T-helper 2 cell treated with Interferon-gamma antibody and Interleukin-4, amounts not matched to agents 5 μg/mL and 100 μg/mL, for 36 hours (primary cell): ENCODE measurements at places on chromosomes 3 and 15.

GRCh38 chr3:17094551-17094950 lies 209.8 kb downstream of the PLCL2 start:
- DNase-seq: no peak

GRCh38 chr15:83115831-83116565 lies 8.6 kb downstream of the TM6SF1 start:
- no peak for DNase-seq

DNA sequence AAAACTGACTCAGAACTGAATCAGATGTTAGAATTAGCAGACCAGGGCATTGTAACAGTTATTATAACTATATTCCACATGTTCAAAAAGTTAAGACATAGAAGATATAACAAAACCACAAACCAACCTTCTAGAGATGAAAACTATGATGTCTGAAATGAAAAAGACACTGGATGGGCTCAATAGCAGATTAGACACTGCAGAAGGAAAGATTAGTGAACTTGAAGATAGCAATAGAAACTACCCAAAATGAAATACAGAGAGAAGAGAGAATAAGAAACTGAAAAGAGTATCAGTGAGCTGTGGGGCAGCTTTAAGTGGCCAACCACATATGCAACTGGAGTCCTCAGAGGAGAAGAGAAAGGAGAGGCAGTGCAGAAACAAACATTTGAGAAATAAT lies 132.0 kb upstream of the ATP2B2 start:
- DNase-seq: no peak

DNA sequence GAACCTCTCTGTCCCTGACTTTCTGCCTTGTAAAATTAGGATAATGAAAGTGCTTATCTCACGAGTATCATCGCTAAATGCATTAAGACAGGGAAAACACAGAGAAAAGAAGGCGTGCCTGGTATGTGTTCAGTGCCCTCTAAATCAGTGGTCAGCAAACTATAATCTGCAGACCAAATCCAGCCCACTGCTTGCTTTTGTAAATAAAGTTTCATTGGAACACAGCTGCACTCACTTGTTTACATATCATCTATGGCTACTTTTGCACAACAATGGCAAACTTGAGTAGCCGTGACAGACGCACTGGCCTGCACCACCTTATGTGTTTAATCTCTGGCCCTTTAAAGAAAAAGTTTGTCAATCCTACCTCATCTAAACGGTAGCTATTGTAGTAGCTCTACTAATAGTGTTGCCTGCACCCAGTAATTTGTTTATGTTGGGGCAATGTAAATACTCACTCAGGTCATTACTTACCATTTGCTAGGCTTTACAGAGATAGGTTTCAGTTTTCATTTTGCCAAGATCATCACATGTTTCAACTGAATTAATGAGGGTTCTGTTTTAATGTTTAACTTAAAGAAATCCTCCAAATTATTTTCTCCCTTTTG lies 229.4 kb downstream of the FEZF2 start:
- no peak for DNase-seq

GRCh38 chr15:95291898-95292472 lies 1038.5 kb upstream of the NR2F2 start:
- DNase-seq: no peak

GRCh38 chr3:149449182-149449581 lies 25.3 kb upstream of the TM4SF4 start:
- no peak for DNase-seq

- no peak for DNase-seq
These were observed 7.2 kb downstream of the EOMES start for GRCh38 chr3:27714692-27715453.
